ENCODE measurements at places on chromosomes 1 and 21.

DNA sequence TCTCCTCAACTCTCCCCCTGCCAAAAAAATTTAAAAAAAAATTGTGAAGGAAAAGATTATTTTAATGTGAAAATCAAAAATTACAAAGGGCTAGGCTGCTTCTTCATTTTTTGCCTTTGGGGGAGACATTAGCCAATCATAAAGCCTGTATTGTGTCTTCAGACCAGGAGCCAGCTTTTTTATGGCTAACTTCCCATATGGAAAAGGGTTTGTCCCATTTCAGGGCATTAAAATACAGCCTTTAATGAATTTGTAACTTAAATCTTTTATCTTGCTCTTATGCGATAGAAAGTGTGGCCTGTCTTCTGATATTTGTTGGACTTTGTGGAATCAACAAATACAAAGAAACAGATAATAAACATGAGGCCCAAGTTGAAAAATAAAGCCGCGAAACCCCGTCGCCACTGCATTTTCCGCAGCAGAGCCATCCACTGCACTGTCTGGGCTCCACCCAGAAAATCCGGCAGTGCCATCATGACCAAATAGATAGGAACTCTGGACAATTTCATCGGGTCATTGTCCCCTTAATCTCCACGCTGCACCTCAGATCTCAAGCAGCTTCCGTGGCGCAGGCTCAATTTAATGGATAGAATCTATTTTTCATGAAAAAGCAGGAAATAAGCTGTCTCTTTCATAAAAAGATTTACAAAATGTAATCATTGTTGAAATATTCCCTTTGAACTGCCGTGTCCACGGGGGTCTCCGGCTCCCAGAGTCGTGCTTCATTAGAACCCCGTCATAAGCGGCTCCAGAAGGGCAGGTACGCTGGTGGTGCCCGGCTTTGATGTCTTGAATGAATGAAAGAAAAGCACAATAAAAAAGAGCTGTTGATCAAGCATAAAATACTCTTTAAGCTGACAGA lies 277.6 kb downstream of the TM2D1 start:
- DNase-seq, result no peak

- no peak for DNase-seq
These were observed 89.6 kb upstream of the LPGAT1 start for GRCh38 chr1:211920141-211920572.

- DNase-seq, result no peak
These were observed 3.9 kb downstream of the TMEM61 start for GRCh38 chr1:54984131-54984842.

- no peak for DNase-seq
These were observed 214.4 kb upstream of the DAB1 start for GRCh38 chr1:57638239-57638638.

DNA sequence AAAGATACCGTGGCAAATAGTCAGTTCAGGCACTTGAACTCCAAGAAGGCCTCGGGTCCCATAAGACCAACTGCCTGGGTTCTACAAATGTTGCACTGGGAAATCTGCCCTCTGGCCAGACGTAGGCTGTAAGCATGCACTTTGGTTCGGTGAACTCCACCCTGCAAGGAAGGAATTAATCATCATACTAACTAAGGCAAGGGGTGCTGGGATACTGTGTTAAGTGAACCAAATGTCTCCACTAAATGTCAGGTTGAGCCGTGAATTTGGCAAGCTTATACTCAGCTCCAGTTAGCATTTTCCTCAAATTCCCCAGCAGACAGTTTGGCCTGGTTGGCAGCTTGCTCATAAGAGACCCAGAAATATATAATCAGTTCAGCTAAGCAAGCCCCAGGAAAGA lies 385.9 kb downstream of the GPATCH2 start:
- no peak for DNase-seq

DNA sequence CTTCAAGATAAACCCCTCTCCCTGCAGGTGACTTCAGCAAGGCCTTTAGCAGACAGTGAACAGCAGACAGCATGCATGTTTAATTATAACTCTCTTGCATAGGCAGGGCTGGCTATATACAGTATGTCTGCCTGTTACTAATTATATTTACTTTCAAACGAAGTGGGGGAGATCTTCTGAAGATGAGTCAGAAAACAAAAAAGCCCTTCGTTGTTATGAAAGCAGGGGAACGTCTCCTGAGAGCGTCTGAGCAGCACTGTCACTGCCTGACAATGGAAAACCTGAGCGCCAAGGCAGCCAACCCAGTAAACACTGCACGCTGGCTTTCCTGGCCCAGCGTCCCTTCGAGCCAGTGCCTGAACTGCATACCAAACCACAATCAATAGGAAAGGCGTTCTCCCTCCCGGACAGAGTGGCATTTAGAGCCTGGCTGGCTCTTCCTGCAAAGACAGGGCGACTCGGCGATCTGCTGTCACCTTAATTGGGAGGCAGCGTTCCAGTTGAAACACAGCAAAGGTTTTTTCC lies 54.1 kb downstream of the TOMM20 start:
- no peak for DNase-seq

DNA sequence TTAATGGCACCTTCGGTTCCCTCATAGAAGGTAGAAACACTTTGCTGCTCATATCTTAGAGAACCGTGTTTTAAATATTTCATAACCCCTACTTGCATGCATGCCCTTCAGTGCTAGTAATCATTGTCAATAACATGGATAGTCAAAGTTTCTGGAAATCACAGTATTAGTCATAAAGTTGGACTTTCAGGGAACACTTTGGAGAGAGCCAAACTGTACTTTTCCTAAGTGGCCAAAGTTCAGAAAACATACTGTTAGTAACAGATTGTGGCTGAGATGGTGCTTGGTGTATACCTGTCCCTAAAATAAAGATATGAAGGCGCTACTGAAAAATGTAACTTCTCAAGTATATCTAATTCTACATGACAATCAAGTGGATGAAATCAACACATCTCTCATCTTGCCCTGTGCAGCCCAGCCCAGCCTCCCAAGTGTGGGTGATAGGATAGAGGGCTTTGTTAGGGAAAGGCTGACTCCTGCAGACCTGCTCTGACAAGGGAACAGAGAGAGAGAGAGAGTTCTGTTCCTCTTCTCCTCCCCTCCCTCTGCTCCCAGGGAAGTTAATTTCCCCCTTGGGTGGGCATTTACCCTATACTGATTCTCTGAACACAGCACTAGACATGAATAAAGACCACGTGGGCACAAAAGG lies 14.4 kb downstream of the MYOC start:
- DNase-seq, result no peak

GRCh38 chr1:173161510-173162221 lies 45.5 kb downstream of the TNFSF4 start:
- no peak for DNase-seq

DNA sequence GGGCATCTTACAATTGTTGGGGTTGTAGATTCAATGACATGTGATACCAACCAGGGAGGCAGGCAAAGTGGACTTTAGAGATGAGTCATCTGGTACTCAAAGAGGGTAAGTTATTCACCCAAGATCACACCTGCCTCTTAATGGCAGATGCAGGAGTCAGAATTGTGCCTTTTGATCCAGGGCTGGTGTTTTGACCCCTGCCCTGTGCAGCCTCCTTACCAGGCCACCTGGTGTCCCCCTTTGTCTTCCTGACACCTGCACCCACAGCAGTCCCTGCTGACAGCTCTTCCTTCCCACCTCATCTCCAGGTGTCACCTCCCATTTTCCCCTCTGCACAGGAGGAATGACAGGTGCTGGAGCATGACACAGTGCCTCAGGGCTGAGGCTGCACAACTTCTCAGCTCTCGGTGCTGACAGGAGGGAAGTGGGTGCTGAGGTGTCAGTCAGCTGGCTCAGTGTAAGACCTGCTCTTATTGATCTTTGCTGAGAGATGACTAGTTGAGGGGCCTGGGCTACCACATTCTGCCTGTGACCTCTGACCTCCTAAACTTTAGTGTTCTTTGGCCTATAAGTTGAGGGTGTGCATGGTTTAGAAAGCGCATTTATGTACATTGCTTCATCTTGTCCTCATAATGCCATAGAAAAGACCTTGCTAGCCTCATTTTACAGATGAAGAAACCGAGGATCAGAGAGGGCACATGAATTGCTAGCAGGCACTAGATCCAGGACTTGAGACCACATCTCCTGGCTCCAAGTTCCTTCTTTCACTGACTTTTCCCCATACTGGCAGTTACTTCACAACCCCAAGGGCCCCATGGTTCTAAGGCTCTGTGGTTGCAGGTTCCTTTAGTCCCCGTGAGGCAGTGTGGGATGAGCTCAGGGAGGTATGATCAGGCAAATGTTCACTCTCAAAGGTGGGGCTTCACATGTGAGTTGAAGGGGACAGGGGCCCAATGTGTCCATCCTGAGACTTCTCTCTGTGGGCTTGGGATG lies 31.3 kb downstream of the CACNA1E start:
- DNase-seq, result no peak

- DNase-seq, result no peak
These were observed 131.6 kb downstream of the PTGER3 start for GRCh38 chr1:70916034-70916427.

- no peak for DNase-seq
These were observed 4.8 kb upstream of the ANKRD65 start for GRCh38 chr1:1425753-1426495.

GRCh38 chr1:153291514-153291913 lies 21.2 kb downstream of the PGLYRP3 start:
- DNase-seq, result no peak

GRCh38 chr1:47592296-47593012 lies 154.6 kb downstream of the FOXD2 start:
- no peak for DNase-seq

- no peak for DNase-seq
These were observed 38.6 kb upstream of the GADD45A start for GRCh38 chr1:67646145-67647035.

DNA sequence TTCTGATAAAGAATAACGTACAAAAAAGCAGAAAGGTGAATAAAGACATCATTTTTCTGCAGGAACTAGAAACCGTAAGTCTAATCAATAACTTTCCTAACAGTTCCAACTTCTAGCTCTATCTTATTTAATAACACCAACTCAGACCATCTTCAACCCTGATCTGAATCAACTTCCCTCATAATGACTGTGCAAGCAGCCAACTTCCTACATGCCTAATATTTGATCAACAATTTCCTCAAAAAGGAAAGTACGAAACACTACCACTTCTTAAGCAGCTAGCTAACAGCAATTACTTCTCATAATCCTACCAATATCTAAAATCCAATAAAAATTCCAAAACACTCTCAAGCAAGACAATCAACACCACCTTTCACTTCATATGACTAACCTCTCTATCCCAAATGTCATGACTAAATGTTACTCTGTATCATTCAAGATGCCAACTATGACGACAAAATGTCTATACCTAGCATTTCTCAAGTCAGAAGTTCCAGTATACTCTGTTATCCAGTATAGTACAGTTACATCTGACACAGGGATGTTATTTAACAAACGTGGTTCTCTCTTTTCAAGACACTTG lies 1.7 kb downstream of the COP1 start:
- no peak for DNase-seq

DNA sequence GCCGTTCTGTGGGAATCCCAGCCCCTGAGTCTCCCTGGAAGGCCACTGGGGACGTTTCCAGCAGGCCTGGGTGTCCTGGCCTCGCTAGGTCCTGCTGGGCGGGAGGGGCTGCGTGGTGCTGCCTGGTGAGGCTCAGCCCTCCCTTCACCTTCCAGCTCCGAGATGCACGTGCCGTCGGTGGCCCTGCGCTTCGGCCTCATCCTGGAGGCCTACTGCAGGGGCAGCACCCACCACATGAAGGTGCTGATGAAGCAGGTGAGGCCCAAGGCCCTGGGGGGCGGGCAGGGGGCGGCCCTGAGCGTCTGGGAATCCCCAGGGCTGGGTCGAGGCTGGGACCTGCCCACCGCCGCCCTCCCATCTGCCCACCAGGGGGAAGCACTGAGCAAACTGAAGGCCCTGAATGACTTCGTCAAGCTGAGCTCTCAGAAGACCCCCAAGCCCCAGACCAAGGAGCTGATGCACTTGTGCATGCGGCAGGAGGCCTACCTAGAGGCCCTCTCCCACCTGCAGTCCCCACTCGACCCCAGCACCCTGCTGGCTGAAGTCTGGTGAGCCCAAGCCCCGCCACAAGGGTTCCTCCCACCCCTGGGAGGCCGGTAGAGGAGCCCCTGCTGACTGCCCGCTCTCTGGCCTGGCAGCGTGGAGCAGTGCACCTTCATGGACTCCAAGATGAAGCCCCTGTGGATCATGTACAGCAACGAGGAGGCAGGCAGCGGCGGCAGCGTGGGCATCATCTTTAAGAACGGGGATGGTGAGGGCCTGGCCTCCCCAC lies 70.3 kb downstream of the PIK3CD start:
- no peak for DNase-seq

- DNase-seq, result no peak
These were observed 320.7 kb downstream of the AJAP1 start for GRCh38 chr1:4974981-4975685.

DNA sequence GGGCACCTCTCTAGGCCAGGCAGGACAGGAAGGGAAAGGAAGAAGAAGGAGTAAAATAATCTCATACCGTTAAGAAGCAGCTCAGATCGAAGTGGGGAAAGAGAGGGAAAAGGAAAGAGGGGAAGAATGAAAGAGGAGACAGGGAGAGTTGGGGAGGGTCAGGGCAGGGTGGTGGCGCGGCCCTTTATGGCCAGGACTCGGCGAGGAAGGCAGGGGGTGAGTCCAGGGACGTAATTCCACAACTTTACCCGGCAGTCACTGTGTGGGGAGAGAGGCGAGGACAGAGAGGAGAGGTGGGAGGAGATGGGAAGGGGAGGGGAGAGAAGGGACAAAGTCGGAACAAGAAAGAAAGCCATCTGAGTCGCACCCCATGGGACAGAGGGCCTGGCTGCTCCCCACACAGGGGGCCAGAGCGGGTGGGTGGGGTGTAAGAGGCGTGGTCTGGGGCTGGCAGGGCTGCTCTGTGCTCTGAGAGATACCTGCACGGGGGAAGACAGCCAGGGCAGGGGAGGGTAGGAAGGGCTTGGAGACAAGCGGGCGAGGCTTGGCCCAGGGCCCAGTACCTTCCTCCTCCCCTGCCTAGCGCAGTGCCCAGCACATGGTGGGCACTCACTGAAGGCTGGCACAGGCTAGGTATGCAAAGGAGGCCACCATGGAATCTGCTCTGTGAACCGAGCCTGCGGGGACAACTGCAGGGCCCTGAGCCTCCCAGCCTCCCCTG lies 49.4 kb downstream of the KIF21B start:
- DNase-seq, result no peak

DNA sequence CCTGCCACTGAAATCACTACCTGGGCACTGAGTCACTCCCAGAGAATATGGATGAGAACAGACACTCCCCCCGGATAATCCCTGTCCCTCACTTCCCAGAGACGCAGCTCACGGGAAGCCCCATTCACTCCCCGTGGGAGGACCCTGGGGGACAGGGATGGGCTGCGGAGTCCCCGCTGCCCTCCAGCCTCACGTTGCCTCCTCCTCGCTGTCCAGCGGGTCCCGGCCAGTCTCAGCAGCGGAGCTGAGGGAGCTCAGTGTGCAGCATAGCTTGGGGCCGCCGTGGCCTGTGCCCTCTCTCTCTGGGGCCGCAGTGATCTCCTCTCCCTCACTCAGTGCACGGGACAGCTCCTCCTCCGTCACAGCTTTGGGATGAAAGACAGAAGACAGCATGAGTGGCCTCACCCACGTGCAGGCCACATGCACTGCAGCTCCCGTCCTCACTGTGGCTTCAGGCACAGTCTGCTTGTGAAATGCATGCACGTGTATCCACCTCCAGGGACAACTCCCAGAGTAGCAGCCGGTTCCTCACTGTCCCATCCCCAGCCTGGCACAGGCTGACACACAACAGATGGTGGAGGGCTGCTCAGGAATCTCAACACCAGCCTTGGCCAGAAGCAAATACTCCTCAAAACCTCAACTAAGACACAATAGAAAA lies 7.4 kb downstream of the CFAP410 start:
- no peak for DNase-seq

GRCh38 chr1:167935216-167936067 lies 1.0 kb upstream of the DCAF6 start:
- DNase-seq, result no peak

Data from esophagus squamous epithelium (tissue), 5 donors.